ENCODE measurements at places on chromosomes 3 and 15. TPM values are rescaled to one million over a fixed set of nuclear protein-coding genes. Genes with fewer than 3 reads are reported as not detected.

DNA sequence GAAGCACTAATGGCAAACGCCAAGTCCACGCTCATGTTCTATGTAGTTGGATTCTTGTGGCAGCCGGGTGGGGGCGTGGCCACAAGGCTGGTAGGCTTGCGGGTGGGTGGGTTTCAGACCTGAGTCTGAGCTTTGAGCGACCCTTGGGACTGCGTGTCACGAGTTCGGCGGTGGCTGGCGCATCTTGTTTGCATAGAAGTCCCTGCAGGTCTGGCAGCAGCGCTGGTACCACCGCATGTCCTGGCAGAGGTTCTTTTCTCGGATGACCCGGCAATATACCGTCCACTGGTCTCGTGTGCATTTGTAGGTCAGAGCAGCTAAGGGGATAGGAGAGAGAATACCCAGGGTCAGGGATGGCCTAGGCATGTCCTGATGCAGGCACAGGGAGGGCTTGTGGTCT lies 241.0 kb upstream of the LYSMD4 start:
- no peak for DNase-seq

DNA sequence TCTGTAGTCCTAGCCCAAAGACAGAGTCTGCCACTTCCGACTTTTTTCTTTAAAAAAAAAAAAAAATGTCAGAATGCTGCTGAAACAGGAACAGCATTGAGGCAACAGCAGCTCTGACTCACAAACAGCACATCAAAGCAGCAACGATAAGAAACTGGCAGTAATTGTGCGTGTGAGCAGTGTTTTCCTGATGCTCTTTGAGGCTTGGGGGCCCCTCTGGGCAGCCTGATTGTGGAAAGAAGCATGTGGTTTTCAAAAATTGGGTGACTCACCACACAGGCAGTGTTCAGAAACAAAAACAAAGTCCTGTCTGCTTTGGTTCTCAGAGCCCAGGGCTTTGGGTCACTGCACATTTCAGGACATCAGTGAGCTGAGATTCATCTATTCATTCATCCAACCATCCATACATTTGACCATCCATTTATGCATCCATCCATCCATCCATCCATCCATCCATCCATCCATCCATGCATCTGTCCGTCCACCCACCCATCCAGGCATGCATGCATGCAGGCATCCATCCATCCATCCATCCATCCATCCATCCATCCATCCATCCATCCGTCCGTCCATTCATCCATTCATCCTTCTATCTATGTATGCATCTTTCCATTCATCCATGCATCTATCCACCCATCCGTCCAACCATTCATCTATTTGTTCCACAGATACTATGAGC lies 308.4 kb downstream of the RPLP1 start:
- peak; percentile 94 for DNase-seq

DNA sequence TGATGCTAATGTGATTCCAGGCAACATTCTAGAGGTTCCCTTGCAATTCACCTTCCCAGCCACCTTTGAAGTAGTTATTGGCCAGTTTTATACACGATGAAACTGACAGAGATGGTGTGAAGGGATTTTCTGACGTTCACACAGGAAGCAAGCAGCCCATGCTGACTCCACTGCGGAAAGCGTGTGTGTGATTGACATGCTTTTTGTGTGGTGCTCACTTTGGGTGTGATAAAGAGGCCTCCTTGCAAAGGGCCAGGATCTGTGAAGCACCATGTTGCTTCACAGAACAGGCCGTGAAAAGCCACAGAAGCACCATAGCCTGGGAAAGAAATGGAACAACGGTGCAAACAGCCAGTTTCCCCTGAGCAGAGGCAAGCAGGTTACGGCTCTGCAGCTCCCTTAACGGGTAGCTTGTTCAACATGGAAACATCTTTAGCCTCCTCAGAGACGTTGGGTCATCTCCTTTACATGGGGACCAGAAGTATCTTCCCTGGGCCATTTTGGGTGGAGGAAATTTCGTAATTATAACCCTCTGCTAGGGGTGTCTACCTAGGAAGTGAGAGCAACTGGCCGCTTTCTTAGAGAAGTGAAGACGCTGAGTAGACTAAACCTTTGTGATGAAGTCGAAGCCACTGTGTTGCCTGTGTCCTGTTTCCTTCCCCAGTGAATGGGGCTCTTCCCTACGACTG lies 108.5 kb downstream of the APBA2 start:
- no peak for DNase-seq

DNA sequence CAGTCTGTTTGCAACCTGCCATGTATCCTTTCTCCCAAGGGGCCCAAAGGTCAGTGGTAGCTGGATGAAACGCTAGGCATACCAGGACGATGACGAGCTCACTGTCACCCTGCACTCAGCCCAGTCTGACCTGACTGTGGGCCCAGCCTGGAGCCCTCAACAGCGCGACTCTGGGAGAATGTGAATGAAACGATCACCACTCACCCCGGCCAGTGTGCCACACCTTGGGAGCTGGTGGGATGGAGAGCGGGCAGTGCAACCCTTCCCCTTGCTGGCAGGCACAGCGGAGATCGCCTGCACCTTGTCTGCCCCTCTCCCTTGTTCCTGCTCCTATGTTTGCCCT lies 27.2 kb downstream of the SRPRB start:
- DNase-seq: no peak

DNA sequence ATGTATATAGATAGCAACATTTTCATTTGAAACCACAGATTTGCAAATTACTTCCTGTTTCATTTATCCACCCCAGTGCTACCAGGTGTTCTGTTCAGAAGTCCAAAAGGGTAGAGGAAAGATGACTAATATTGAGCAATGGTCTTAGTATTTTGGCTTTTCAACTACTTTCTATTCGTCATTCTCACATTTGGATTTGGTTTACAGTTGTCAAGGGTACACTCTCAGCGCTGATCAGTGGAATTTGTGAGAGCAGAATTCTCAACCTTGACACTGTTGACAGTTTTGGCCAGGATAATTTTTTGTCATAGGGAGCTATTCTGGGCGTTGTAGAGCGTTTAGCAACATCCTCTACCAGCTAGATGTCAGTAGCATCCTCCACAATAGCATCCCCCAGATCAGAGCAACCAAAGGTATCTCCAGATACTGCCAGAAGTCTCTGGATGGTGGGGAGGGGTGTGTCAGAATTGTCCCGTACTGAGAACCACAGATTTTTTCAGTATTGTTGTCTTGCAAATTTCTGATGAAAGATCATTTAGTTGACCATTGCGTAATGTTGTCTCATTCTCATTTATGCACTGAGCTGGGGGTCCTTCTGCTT lies 4.2 kb downstream of the HMCES start:
- peak; percentile 22 for DNase-seq

- DNase-seq: no peak
Observed at GRCh38 chr3:42495393-42495792, 7.0 kb upstream of the VIPR1 start.

- no peak for DNase-seq
Observed at GRCh38 chr15:92049290-92049989, 195.9 kb downstream of the SLCO3A1 start.

DNA sequence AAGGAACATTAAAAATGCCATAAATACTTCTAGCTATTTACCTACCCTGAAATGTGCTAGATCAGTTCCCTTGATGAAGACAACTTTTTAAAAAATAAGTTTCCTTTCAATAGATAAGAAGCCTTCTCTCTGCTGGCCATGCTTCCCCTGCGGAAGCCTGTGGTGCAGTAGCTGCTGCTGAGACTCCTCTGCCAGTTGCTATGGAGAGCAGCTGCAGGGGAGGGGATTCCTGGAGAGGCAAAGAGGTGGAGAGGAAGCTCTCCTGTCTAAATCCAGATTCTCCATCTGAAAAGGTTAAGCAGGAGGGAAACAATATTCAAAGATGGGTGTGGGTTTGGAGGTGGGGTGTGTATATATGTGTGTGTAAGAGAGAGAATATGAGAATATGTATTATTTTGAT lies 69.8 kb upstream of the BFSP2 start:
- DNase-seq: no peak

Gene PSMD2
- 1,179 TPM for total RNA-seq

Gene ABHD14A
- not detected for total RNA-seq

Gene CORO2B
- total RNA-seq: 7.9 TPM

Gene DNASE1L3
- total RNA-seq: not detected

Gene MAN2C1
- 91.1 TPM for total RNA-seq

Data from MG63 (cell line).